Midbrain (tissue), 1 donor: ENCODE measurements at places on chromosomes 3 and 15.

DNA sequence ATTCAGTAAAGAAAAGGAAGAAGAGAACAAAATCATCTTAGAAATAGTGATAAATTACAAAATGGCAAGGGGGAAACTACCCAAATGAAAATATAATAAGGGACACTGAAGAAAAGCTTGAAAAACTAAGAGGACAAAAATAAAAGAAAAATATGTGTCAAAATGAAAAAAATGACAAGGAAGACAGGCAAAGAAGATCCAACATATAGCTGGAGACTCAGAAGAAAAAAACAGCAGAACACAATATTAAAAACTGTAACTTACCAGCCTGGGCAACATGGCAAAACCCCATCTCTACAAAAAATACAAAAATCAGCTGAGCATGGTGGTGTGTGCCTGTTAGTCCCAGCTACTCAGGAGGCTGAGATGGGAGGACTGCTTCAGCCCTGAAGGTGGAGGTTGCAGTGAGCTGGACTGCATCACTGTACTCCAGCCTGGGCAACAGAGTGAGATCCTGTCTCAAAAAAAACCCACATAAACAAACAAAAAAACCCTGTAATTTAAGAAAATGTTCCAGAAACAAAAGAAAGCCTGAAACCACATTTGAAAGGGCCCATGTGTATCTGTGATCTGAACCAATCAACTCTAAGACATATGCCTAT, 93.2 kb downstream of the ANO10 start:
- no peak for DNase-seq

DNA sequence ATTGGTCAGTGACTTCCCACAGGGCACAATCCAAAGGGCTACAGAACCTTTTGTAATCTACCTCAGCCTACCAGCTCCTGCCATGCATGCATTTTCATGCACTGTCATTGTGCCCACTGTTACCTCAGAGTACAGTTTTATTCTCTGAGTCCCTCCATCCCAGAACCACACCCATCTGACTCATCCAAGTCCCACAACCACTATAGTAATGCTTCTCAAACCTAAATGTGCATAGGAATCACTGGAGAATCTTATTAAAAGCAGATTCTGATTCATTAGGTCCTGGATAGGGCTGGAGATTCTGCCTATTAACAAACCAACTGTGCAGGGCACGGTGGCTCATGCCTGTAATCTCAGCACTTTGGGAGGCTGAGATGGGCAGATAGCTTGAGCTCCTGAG, 3.7 kb upstream of the B3GALNT1 start:
- DNase-seq = no peak

- no peak for DNase-seq
These were observed 423.2 kb downstream of the IL5RA start for GRCh38 chr3:2686816-2687502.

DNA sequence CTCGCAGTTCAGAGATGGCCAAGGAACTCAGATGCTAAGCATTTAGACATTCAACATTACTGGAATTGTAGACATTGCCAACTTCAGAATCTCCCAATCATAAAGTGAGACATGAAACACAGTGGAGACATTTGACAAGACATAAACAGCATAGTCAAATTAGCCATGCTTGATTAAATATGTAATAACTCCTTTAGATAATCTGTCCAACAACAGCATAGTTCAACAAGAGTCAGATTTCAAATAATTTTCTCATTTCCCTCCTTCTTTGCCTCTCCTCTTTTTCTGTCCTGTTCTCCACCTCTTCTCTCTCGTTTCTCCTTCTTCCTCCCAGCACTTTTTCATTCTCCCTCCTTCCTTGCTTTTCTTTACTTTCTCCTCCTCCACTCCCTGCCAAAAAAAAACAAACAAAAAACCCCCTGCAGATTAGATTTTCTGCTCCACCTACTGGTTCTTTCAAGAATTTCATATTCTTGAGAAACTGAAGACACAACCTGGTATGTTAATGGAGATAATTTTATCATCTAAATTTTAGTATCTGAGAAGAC, 20.2 kb downstream of the CPOX start:
- DNase-seq = peak; percentile 18

DNA sequence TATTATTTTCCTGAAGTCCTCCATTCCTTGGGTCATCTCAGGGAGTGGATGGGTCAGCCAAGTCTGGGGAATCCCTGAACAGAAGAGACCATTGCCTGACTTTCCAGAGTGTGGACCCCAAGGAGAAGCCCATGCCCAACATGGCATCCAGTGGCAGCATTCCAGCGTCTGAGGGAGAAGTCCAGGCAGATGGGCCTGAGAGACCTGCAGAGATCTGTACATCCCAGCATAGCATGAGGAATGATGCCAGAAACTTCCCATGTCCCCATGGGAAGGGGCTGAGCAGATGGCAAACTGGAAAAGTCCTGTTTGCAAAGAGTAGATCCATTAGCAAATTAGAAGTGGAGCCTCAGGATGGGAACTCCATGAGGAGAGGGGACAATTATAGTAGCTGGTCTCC, 17.6 kb upstream of the COLQ start:
- no peak for DNase-seq

DNA sequence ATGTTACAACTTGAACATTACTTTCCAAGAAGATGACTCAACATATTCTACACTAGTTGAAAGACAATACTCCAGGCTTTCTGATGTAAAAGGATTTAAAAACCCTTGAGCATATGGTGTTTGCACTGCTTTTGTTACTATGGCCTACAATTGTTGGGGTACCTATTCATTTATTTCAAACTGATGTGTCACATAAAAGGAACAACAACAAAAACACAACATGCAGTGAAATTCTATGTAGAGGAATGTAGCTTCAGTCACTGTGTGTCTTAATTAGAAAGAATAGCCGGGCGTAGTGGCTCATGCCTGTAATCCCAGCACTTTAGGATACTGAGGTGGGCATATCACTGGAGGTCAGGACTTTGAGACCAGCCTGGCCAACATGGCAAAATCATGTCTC, 1.6 kb downstream of the SPATA16 start:
- DNase-seq = no peak
